ENCODE measurements at places on chromosomes 5 and 9. TPM values are rescaled to one million over a fixed set of nuclear protein-coding genes. Genes with fewer than 3 reads are reported as not detected.

The IFNA2 gene
- not detected for total RNA-seq

- H3K4me3 ChIP-seq, result no peak overlapping the region
- H3K36me3 ChIP-seq, result no peaks in the 10 kb centered on the region
- DNase-seq, result no peak
- no peak overlapping the region for H3K27ac ChIP-seq
- peaks cover 48% of the 10 kb centered on the region for H3K27me3 ChIP-seq
- peaks cover 11% of the 10 kb centered on the region for H3K4me1 ChIP-seq
Observed at GRCh38 chr5:77971776-77972468, 195.8 kb upstream of the TBCA start.

The MVB12B gene
- total RNA-seq, result 3.7 TPM

DNA sequence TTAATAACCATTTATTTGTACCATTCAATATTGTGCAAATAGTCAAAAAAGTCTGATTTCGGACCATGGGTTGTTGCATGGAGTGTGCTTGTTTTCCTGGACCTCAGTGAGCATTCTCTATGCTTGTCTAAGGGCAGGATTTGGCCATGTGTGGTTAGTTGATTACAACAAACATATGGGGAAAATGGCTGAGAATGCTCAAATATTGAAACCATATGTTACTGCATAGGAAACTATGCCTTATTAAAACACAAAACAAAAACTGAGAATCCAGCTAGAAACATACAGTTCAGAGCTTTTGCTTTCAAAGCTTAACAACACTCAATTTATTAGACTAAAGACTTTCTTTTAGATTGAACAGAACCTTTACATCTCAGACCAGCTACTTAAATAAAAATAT is 928.3 kb downstream of the NR2F1-AS1 start:
- no peaks in the 10 kb centered on the region for H3K36me3 ChIP-seq
- DNase-seq, result no peak
- no peaks in the 10 kb centered on the region for H3K4me1 ChIP-seq
- no peak overlapping the region for H3K4me3 ChIP-seq
- no peaks in the 10 kb centered on the region for H3K27me3 ChIP-seq

The GRXCR2 gene
- total RNA-seq, result not detected

GRCh38 chr9:35110327-35110761 is 5.3 kb downstream of the ATOSB start:
- no peaks in the 10 kb centered on the region for H3K27me3 ChIP-seq
- H3K4me3 ChIP-seq, result no peak overlapping the region
- no peak overlapping the region for H3K27ac ChIP-seq
- peaks cover 33% of the 10 kb centered on the region for H3K36me3 ChIP-seq
- DNase-seq, result peak; percentile 78

Measured in adrenal gland (tissue), 19 donors.